ENCODE measurements at places on chromosomes 1 and 21.

- DNase-seq, result no peak
These were observed 15.6 kb downstream of the SMG7 start for GRCh38 chr1:183487674-183488442.

DNA sequence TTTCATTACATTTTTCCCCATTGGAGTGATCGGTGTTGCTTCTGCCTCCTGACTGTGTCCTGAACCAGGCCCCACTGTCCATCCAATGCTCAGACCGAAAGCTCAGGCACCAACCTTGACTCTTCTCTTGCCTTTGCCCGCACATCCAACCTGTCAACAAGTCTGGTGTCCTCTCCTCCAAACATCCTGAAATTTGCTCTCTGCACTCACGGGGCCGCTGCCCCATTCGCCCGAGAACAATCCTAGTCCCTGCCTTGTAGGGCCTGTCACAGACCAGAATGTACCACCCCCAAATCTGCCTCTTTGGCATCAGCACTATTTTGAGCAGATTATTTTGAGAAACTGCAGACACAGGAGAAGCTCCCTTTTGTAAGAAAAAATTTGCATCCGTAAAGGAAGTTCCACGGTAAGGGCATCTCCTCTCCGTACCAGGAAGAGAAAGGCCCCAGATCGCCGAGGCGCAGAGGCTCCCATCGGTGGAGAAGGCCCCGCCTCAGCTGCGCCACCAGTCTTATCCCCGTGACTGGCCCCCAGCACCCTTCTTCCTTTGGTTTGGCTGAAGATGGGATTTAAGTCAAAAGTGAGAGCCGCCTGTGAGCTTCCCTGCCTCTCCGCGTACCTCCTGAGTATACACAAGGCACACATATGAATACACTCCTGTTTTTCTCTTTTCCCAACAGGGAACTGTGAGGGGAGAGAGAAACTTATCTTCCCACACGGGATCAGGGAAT is 7.1 kb downstream of the MORN1 start:
- DNase-seq, result no peak

DNA sequence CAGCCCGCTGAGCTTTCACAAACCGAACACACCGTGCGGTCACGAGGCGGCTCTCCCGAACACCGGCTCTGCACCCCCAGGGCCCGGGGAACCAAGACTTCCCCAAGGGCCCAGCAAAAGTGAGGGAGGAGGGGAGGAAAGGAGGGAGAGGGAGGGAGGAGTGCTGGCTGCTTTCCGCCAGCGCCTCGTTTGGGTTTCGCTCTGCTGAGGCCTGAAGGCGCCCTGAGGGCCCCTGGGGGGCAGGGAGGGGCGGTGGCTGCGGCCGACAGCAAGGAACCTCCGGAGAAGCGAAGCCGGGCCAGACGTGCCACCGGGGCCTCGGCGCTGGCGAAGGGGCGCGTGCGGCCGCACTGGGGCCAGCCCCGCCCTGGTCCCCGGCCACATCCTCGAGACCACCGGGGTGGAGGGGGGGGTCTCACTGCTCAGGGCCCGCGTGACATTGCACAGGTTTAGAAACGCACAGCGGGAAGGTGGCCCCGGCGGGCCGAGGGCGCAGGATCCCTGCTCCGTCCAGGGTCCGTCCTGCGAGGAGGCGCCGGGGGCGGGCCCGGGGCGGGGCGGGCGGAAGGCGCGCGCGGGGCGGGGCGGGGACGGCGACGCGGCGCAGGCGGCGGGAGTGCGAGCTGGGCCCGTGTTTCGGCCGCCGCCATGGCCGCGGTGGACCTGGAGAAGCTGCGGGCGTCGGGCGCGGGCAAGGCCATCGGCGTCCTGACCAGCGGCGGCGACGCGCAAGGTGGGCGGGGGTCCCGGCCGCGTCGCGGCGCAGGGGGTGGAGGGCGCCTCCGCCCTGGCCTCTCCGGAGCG is at the start of gene PFKL:
TSS of gene PFKL (plus strand) at position 596 of the 804 bp plus-strand sequence. CDS start at position 649, 53 bp downstream.
- DNase-seq, result peak; percentile 91

- no peak for DNase-seq
These were observed 1.2 kb upstream of the ATP13A2 start for GRCh38 chr1:17012775-17013490.

DNA sequence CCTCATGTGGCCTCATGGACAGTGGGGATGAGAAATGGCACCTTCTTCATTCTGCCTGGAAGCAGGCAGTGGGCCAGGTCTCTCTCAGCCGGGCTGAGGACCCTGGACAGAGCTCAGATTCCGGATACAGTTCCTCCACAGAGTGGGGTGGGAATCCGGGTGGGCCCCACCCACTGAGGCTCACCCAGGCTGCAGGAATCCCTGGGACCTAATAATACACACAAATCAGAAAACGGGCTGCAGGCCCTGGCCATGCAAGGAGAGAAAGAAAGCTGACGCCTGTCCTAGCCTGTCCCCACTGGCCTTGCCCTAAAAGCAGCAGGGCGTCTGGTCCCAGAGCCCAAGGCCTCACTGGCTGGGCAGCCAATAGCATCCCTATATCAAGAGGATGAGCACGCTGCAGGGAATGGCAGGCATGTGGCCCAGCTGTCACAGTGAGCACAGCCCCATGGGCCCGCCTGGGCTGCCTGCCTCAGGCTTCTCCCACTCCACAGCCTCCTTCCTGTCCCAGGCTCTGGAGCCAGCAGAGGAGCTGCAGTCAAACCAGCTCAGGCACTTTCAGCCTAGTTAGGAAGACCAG is 25.3 kb downstream of the ACTA1 start:
- no peak for DNase-seq

- DNase-seq, result no peak
These were observed 109.3 kb downstream of the PAX7 start for GRCh38 chr1:18739897-18740296.

GRCh38 chr21:32114419-32115035 is 164.3 kb downstream of the MIS18A start:
- no peak for DNase-seq

DNA sequence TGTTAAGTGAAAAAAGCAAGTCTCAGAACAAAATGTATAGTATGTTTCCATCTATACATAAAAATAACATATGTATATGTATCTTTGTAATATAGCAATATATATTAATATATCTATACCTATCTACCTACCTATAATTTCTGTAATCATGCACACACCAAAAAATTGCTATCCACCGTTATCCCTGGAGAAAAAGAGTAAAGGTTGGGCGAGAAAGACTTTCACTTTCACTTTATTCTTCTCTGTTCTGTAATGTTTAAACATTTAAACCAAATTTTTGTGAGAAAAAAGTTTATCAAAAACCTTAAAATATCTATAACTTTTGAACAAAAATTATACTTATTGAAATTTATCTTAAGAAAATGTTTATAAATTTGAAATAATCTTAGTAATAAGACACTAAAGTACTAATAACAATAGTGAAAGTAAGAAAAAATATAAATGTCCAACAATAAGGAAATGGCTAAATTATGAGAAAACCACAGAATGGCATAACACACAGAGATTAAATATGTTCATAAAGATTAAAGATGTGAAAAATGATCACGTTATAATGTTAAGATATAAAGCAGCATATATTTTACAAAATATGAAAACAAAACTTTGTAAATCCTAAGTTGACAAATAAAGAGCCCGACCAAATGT is 74.0 kb upstream of the LRRC53 start:
- no peak for DNase-seq

DNA sequence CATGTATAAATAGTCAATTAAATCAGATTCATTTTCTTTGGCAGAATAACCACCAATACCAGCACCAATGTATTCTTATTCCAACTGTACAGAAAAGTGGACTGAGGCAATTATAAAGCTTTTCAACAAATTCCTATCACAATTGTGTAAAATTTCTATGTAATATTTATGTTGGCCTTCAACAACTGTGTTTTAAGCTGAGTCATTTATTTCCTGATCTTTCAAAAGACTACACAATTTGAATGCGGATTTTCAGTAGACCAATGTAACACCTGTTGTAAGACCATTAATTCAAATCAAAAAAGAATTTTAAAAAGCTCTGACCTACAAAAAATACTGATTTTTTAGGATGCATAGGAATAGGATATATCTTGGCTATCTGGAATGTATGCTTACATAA is 25.5 kb downstream of the GPATCH2 start:
- DNase-seq, result no peak
